CD4-positive, CD25-positive, alpha-beta regulatory T cell (primary cell): ENCODE measurements at places on chromosomes 4 and X.

DNA sequence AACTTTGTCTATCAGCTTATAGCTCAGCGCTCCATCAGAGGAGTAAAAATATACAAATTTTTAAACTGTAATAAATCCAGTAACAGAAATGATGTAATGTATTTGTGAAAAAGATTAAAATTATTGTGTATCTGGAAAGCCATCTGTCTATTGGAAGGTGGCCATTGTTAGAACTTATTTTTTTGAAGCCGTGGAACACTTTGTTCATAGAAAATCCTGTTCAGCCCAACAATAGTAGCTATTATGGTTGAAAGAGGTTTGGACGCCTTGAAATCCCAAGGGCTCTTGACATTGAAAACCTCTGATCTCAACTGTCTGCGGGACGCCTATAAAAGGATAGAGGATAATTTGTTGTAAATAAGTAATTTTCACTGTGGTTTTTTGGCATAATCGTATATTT, 98.3 kb downstream of the RAPGEF2 start:
- H3K4me3 ChIP-seq: no peak overlapping the region
- no peak for DNase-seq
- H3K27me3 ChIP-seq: no peaks in the 10 kb centered on the region
- peaks cover 5% of the 10 kb centered on the region for H3K4me1 ChIP-seq

DNA sequence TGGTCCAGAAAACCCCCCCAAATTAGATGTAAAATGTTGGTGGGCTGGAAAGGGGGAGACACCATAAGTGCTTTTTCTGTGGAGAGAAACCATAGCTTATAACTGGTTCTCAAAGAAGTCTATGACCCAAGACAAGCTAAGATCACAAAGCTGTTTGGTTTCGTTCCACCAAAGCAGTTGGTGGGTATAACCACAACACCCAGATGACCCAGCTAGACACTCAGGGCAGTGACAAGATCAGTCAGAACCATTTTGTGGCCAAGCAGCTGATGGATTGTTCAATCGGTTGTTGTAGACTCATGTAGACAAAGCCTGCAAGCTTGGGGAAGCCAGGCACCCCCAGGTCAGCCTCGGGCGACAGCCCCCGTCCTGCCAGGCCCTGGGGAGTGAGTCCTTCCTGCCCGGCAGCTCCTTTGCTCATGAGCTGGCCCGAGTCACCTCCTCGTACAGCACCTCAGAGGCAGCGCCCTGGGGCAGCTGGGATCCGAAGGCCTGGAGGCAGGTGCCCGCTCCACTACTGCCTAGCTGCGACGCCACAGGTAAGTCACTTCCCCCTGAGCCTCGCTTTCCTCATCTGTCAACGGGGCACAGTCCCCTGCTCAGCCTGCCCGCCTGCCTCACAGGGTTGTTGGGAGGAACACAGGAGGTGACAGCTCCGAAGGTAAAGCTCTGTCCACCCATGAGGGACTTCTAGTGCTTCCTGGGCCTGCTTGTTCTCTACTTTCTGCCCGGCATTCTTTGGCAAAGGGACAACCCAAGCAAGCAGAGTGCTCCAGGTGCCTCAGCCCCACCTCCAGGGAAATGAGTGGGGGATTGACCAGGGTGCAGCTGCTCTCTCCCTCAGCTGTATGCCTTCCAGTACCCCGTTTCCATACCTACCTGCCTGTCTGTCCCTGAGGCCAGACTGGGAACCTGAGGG, 65.2 kb upstream of the MTM1 start:
- no peak overlapping the region for H3K27ac ChIP-seq
- peaks cover 6% of the 10 kb centered on the region for H3K27me3 ChIP-seq
- H3K36me3 ChIP-seq: no peaks in the 10 kb centered on the region
- no peak for DNase-seq
- H3K4me3 ChIP-seq: no peak overlapping the region
- no peaks in the 10 kb centered on the region for H3K4me1 ChIP-seq

GRCh38 chr4:48841045-48841827, 10.3 kb downstream of the OCIAD1 start:
- DNase-seq: no peak
- H3K36me3 ChIP-seq: peaks cover 77% of the 10 kb centered on the region
- H3K27ac ChIP-seq: no peak overlapping the region
- no peak overlapping the region for H3K4me3 ChIP-seq

DNA sequence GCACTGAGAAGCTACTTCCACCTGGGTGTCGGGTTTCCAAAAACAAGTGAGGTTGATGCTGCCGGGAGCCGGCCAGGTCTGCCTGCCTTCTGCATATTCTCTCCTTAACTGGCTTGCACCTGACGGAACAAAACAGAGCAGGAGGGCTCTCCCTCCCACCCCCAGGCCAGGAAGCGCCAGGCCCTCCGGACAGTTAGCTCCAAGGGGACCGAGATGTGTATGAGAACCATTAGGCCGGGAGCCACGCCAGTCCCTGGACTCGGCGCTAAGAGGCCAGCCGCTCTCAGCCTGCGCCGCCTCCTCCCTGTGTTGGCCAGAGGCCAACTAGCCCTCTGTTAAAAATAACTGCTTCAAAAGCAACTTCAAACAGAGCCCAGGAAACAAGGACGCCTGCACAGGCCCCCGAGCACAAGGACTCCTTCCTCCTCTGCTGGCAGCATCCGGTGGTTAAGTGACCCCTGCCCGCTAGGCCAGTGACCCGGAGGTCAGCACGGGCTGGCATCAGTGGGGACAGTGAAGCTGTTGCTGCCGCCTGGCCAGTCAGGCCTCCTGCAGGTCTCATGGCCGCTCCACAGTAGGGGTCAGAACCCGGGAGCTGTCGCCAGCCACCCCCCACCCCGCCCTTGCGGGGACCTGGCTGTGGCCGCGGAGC, 107.9 kb downstream of the ABLIM2 start:
- no peaks in the 10 kb centered on the region for H3K4me1 ChIP-seq
- H3K36me3 ChIP-seq: no peaks in the 10 kb centered on the region
- no peak overlapping the region for H3K27ac ChIP-seq
- no peaks in the 10 kb centered on the region for H3K27me3 ChIP-seq

- H3K36me3 ChIP-seq: no peaks in the 10 kb centered on the region
- H3K4me1 ChIP-seq: peaks cover 6% of the 10 kb centered on the region
- no peak overlapping the region for H3K27ac ChIP-seq
- DNase-seq: no peak
- peaks cover 14% of the 10 kb centered on the region for H3K27me3 ChIP-seq
These were observed 2.1 kb upstream of the PCDH7 start for GRCh38 chr4:30718021-30718542.

DNA sequence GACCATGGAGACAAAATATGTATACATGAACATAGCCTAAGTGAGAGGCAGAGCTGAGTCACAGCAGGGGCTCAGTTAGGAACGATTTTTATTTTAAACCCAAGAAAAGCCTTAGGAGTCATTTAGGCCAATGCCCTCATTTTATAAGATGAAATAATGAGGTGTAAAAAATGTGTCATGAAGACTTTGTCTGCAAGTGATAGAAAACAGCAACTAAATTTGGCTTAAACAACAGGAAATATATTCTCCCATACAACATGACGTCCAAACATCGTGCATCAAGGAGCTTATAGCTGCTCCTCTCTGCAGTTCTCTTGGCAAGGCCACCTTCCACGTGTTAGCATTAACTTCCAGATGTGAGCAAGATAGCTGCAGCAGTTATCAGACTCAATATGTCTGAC, 16.8 kb downstream of the SCFD2 start:
- peaks cover 16% of the 10 kb centered on the region for H3K36me3 ChIP-seq
- DNase-seq: no peak
- H3K27ac ChIP-seq: no peak overlapping the region
- no peaks in the 10 kb centered on the region for H3K4me1 ChIP-seq
